ENCODE measurements at places on chromosomes 12 and 14.

DNA sequence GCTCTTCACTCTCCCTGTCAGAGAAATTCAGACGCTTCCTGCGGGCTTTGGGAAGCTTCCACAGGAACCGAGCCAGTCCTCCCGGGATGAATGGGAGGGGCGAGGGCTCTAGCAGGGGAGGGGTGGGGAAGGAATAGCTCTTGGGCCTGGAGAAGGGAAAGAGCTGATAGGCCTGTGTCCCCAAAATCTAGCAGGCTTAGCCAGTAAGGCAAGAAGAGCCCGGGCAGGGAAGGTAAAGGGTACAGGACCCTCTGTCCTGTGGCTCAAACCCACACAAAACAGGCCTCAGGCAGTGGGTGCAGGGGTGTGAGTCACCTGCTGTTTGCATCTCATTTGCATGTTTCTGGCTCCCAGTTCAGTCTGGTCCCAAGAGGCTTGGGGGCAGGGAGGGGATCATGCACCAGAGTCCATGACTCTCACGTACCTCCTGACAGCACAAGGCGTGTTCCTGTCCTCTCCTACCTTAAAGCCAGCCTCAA lies 8.7 kb upstream of the SMUG1 start:
- no peak for DNase-seq

DNA sequence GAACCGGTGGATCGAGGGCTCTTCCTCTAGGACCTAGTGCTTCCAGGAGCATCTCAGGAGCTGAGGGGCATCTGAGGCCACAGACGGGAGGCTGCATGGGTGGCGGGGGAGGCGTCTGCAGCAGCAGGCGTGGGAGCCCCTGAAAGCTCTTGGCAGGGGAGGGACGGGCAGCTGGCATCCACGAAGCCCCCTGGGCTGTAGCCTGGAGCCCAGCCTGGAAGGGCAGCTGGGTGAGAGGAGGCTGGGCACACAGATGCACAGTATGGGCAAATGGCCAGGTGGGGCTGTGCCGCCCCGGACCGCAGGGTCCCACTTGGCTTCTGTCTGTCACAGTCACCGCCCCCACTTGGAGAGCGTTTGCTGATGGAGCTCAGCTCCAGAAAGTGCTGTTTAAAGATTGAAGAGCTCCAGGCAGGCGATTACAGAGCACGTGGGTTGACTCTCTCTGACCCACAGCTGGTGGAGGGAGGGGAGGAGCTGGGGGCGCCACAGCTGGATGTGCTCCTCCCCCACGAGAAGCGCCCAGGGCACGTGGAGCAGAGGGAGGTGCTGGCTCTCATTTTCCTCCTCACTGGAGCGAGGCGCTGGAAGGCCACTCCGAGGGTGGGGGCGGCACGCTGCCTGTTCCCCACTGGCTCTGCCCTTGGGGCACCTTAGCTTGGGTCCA lies 155.0 kb upstream of the C14orf180 start:
- peak; percentile 15 for DNase-seq

- no peak for DNase-seq
These were observed 71.5 kb upstream of the CAPRIN2 start for GRCh38 chr12:30826276-30826675.

DNA sequence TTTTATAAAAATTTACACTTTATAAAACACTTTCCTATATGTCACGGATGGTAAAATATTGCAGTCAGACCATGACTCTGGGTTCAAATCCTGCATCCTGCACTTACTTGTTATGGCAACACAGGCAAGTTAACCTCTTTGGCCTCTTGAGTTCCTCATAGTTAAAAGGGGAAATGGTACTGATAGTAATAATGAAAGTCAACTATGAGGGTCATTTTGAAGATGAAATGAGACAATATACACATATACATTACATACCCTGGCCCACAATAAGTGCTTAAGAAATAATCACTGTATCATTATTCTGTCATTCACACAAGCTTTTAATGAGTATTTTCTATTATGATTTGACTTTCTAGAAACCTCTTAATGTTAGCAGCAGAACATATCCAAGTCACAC lies 64.4 kb downstream of the C12orf42 start:
- no peak for DNase-seq

DNA sequence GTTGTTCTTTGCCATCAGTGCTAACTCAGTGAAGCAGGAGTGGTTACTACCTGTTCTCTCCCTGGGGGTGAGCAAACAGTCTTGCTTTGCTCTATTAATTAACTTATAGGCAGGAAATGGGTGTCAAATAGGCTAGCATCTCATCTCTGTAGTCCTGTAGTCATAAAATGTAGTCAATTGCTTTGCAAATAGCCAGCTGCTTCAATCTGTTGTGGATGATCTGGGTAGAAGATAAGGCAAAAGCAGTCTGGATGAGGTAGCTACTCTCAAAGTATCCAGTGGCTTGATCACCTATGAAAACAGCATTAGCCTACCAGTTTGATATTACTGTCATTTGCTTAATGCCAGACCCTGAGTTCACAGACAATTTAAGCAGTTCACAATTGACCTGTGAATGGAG lies 369.0 kb upstream of the TMTC1 start:
- no peak for DNase-seq

DNA sequence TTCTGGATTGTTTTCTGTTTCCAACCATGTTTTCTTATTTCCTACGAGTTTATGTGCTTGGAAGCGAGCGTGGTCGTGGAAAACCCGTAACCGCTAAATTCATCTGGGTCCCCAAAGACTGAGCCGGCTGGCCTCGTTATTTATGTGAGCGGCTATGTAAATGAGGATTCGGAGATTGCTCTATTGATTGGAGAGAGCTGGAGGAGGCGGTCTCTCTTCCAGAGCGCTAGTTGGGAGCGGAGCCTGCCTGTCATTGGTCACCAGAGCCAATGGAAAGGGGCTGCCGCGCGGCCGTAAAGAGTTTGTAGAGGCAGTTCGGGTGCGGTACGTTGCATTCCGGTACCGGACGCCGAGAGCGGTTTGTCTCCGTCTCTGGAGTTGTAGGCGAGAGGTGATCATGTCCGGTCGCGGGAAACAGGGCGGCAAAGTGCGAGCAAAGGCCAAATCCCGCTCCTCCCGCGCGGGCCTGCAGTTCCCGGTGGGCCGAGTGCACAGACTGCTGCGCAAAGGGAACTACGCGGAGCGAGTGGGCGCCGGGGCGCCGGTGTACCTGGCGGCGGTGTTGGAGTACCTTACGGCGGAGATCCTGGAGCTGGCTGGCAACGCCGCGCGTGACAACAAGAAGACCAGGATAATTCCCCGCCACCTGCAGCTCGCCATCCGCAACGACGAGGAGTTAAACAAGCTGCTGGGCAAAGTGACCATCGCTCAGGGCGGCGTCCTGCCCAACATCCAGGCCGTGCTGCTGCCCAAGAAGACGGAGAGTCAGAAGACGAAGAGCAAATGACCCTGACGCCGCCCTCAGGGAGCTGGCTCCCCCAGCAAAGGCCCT lies 29.0 kb downstream of the WBP11 start:
- peak; percentile 87 for DNase-seq

DNA sequence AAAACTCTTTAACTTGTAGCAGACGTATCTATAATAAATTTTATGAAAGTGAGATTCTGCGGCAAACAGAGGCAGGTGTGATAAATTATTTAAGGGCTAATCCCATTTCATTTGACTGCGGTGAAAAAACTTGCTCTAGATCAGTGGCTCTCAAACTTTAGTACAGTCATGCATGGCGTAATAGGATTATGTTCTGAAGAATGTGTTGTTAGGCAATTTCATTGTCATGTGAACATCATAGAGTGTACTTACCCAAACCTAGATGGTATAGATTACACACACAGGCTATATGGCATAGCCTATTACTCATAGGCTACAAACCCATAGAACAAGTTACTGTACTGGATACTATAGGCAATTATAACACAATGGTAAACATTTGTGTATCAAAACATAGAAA lies 83.7 kb downstream of the HEATR5A start:
- no peak for DNase-seq

DNA sequence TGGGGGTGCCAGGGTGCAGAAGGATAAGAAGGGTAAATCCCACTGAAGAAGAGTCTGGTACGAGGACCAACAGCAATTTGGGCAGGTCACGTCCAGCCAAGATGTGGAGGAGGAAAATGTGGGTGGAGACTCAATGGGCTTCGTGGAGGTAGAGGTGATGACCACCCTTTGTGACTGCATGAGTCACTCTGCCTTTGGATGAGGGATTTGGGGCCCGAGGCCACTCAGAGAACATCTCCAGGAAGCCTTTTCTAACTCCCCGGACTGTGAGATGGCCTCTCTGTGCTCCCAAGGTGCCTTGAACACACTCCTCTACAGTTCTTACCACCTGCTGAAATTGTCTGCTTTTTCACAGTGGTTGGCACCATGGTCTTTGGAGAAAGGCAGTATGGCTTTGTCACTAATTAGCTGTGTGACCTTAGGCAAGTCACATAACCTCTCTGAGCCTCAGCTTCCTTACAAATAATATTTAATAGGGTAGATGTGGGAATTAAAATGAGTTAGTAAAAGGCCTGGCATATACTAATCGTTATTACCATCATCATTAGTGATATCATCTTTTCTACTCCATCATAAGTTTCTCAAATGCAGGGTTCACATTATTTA lies 67.0 kb upstream of the ARHGAP5 start:
- DNase-seq: no peak

DNA sequence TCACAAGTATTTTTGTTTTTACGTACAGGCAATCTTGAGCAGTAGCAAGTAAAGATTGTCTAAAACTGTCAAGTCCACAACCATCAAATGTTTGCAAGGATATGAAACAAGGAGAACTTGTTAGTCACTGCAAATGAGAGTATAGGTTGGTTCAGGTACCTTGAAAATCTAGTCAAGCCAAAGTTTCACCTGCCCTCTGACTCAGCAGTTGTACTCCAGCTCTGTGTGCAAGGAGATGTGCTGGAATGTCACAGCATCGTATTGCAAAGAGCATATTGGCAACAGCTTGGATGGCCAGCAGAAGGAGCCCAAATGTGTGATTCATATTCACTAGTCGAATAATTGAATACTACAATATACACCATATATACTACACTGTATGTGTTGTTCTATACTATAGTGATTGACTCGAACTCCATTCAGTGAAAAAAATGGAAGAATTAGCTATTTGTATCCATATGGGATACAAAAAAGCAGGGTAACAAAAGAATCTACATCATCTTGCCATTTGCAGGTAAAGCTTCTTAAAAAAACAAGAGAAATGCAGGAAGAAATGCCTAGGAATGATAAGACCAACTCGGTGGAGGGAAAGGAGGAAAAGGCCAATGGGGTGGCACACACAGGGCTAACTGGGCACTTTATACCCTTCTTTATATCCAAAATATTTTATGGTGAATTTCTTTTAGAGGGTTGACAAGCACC lies 44.0 kb downstream of the EID3 start:
- DNase-seq: no peak

GRCh38 chr14:49857427-49858003 lies 4.9 kb upstream of the NEMF start:
- DNase-seq: no peak

DNA sequence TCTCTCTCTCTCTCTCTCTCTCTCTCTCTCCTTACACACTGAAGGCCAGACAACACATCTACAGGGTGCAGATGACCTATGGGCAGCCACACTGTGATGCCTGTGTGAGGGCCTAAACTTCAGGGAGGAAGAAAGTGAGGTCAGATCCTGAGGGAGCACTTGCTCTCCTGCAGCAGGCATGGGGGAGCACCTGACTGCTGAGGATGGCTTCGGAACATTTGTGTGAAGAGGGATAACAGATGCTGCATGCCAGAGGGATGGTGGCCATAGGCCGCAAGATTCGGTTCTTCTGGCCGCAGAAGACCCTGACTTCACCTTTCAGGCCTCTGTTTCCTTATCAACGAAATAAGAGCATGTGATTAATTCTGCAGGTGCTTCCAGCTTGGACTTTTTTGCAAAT lies 11.7 kb upstream of the SERPINA11 start:
- no peak for DNase-seq

DNA sequence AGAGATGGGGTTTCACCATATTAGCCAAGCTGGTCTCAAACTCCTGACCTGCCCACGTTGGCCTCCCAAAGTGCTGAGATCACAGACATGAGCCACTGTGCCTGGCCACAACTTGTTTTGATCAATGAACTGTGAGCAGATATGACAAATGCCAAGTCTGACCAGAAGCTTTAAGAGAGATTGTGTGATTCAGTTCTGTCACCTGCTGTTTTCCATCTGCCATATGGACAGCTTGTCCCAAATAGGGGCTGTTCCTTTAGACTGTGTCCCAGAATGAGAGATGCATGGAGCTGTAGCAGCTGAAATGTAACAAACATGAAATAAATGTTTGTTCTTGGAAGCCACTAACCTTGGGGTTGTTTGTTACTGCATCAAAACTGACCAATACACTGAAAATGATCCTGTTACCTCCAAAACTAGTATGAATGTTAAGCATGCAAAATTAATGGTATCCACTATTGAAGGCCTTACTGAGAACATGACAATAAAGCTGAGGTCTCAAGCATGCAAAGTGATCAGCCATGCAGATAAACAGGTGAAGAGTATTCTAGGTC lies 65.9 kb upstream of the MED13L start:
- DNase-seq: no peak

DNA sequence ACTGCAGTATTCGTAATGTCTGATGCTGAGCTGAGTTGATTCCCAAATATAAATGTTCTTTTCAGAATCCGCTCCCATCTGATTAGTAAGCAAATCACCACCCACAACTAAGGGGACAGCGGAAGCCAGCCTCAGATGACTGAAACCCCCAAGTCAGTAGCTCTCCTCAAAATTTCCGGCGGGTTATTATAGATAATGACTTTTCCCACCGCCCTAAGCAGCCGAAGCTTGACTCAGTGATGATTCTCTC lies 469 bp upstream of the LRFN5 start:
- DNase-seq: no peak

GRCh38 chr12:72622556-72622955 lies 350.4 kb downstream of the TRHDE start:
- DNase-seq: no peak

GRCh38 chr12:103824290-103824689 lies 16.7 kb downstream of the NT5DC3 start:
- no peak for DNase-seq

DNA sequence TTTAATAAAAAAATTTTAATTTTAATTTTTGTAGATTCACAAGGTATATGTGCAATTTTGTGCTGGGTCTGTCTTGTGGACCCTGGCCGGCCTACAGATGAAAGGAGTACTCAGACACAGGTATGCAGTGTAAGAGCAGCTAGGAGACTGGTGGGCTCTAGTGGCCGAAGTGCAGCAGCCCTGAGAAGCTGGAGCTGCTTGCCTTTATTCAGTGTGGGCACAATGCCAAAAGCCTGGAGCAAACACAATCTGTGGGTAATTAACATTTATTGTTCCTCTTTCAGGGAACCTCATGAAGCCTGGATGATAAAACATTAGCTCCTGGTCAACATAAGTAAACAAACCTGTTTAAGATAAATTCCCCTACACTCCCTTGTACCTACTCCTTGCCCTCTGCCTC lies 135.7 kb upstream of the SEL1L start:
- no peak for DNase-seq

- DNase-seq: no peak
These were observed 102.2 kb downstream of the VEZT start for GRCh38 chr12:95319694-95320331.

DNA sequence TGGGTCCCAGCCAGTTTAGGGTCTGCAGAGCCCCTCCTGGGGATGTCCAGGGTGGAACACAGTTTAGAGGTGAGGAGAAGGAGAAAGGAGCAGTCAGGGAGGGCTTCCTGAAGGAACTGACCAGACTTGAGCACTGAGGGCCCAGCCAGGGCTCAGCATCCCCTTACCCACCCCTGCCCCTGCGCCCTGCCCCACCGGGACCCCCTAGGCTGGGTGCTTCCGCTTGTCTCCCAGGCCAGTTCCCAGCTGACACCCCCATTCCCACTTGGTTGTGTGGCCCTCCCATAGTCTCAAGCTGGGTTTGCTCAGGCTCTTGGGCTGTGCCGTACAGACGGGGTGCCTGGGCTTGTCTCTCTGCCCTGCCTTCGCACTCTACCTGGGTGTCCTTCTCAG lies 26.3 kb upstream of the KIF26A start:
- no peak for DNase-seq

All from stimulated activated CD4-positive, alpha-beta T cell treated with anti-CD3 and anti-CD28 coated beads, Interleukin-2, amount 100 ng/mL, for 24 hours (primary cell).